ENCODE measurements at places on chromosomes 5 and 9. TPM values are rescaled to one million over a fixed set of nuclear protein-coding genes. Genes with fewer than 3 reads are reported as not detected.

DNA sequence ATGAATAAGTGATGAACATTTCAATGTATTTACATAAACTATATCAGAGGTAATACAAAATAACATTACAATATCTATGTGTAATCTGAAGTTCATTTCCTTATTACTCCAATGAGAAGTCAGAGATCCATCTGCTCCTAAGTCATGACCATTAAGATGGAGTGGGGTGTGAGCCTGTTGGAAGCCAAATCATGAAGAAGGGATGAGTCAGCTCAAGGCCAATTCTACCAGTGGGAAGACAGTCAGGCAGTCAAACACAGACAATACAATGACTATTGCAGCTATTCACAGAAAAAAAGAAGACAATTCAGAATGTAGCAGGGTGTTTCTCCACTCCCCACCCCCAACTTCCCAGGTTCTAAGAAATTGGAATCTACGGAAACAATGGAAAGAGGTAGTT lies 155.0 kb downstream of the NFIB start:
- DNase-seq, result no peak

- no peak for DNase-seq
These were observed 3.5 kb upstream of the BTF3 start for GRCh38 chr5:73494721-73495120.

GRCh38 chr9:95079461-95079860 lies 238.0 kb downstream of the FANCC start:
- DNase-seq, result no peak

GRCh38 chr9:110767559-110768063 lies 99.0 kb downstream of the MUSK start:
- DNase-seq, result no peak

GRCh38 chr5:3789519-3790193 lies 194.0 kb downstream of the IRX1 start:
- DNase-seq, result no peak

DNA sequence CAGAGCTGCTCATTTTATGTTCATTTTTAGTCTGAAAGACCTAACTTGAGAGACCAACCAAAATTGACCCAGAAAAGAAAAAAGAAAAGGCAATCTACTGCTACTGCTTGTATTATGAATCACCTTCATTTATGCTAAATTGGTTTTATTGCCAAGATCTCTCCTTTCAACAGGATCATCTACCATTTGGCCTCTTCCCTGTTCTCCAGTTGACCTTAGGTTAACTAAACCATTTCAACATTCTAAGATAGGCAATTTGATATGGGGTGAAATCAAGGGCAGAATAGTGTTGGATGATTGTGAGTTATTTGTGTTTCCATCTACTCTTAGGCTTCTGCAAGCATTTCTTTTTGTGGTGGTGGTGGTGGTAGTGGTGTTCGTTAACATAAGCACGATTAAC lies 48.3 kb upstream of the POU4F3 start:
- no peak for DNase-seq

GRCh38 chr9:129720865-129721545 lies 31.8 kb downstream of the PTGES start:
- no peak for DNase-seq

DNA sequence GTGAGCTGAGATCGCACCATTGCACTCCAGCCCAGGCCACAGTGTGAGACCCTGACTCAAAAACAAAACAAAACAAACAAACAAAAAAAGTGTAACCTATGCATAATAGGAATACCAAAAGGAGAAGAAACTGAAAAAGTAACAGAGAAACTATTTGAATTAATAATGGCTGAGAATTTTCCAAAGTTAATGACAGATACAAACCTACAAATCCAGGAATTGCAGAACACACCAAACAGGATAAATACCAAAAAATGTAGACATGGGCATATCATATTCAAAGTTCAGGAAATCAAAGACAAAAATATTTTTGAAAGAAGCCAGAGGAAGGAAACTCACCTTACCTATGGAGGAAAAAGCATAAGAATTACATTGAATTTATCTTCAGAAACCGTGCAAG lies 383.7 kb upstream of the POU5F2 start:
- DNase-seq, result no peak

- no peak for DNase-seq
These were observed 26.2 kb downstream of the WWC1 start for GRCh38 chr5:168317521-168318147.

GRCh38 chr9:137366891-137367381 lies 56.0 kb downstream of the EXD3 start:
- no peak for DNase-seq

DNA sequence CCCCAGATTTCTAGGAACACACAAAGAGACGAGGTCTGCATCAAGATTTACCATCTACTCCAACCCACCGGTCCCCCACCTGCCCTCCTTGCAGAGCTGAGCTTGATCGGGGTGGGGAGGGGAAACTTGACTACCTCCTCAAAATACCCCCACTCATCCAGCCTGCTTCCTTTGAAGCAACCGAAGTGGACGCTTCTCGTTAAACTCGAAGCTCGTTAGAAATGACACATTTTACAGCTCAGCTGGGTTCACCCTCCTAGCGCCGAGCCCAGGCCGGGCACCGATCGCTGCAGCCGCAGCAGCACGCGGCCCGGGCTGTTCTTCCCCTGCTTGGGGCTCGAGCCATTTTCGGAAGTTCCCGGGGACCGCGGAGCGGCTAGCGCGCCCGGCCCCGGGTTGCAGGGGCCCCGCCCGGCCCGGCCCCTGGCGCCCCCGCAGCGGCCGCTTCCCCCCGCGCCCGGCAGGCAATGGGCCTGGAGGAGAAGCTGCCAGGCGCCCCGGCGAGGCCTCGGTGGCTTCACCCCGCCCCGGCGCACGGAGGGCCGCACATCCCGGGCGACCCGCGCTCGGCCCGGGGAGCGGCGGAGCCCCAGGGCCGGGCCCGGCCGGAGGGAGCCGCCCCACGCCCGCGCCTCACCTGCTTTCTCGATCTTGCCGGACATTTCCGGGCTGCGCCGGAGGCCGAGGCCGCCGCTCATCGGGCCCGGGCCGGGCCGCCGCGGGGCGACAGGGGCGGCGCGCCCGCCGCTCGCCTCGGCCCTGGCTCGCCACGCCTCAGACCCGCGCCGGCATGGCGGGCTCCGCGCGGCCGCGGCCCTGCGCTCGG lies 530 bp downstream of the RAPGEF1 start:
- no peak for DNase-seq

GRCh38 chr5:133265720-133266526 lies 214.1 kb downstream of the HSPA4 start:
- no peak for DNase-seq

GRCh38 chr9:96859461-96860198 lies 5.3 kb upstream of the ZNF782 start:
- no peak for DNase-seq

- DNase-seq, result no peak
These were observed 29.5 kb upstream of the MYO10 start for GRCh38 chr5:16965581-16965980.

- DNase-seq, result no peak
These were observed 4.1 kb upstream of the RXRA start for GRCh38 chr9:134321946-134322741.

GRCh38 chr5:179008667-179009066 lies 13.5 kb upstream of the GRM6 start:
- DNase-seq, result no peak

GRCh38 chr9:135134268-135135022 lies 47.0 kb downstream of the OLFM1 start:
- no peak for DNase-seq

DNA sequence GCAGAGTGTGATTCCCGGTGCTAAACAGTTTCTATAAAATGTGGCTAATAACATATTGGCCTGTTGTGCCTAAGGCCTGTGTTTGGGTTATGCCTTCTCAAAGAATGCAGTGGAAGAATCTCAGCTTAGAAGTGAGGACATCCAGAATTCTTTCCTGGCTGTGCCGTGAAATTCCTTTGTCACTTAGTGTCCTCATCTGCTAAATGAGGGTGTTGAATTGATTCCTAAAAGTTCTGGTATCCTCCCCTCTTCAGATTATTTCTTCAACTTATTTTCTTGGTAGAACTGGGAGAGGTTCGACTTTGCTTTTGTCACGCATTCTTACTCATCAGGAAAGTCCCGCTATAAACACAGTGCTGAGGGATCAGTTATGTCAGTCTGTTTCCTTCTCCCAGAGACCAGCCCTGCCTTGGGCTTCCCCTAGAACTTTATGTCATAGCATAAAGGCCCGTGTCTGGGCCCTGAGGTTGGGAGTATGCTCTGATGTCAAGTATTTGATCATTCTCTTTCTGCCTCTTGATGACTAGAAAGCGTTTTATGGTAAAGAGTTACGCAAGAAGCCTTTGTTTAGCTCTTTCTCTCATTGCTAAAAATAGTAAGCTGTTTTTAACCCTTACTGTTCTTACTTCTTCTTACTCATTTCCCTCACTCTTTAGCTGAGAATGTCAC lies 29.5 kb downstream of the MTAP start:
- no peak for DNase-seq

DNA sequence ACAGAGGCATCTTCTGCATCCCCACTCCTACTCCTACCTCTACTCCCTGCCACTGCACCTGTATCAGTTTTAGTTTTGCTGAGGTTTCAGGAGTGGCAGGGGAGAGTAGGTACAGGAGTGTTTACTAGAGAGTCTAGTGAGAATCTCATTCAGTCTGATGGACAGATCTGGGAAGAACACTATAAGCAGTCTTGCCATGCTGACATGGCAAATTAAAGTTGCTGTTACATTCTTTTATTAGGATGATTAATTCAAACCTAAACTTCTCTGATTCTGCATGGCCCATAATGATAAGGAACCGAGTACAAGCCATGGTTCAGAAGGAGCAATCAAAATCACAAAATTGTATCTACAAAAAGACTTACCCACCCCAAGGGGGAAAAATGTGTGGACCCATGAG lies 7.4 kb downstream of the ARSK start:
- DNase-seq, result no peak

DNA sequence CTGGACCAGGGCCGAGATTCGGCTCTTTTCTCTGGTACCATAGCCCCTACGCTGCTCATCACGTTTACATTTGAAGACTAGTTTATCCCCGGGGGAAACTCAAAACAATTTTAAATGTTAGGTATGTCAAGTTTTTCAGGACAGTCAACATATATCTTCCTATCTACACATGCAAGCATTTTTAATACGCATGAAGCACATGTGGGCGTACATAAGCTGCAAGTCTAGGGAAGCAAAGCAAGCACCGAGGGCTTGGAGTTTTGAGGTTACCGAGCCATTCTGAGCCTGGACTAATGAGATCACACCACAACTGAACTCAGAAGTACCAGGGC lies 154.4 kb downstream of the AUH start:
- DNase-seq, result no peak

DNA sequence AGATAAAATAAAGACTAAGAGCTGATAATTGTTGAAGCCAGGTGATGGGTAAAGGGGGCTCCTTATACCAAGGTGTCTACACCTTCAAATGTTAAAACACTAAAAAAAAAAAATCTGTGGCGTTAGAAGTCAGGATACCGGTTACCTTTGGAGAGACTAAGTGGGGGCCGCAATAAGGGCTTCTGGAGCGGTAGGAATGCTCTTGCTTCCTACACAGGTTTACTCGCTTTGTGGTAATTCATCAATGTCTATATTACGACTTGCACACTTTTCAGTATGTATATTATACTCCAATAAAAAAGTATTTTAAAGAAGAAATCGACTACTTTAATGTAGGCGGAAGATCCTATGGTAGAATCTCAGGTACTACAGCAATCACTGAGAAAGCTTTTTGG lies 12.5 kb downstream of the MRPS27 start:
- no peak for DNase-seq

- DNase-seq, result no peak
These were observed 60.6 kb upstream of the SPINK5 start for GRCh38 chr5:148003226-148003625.

DNA sequence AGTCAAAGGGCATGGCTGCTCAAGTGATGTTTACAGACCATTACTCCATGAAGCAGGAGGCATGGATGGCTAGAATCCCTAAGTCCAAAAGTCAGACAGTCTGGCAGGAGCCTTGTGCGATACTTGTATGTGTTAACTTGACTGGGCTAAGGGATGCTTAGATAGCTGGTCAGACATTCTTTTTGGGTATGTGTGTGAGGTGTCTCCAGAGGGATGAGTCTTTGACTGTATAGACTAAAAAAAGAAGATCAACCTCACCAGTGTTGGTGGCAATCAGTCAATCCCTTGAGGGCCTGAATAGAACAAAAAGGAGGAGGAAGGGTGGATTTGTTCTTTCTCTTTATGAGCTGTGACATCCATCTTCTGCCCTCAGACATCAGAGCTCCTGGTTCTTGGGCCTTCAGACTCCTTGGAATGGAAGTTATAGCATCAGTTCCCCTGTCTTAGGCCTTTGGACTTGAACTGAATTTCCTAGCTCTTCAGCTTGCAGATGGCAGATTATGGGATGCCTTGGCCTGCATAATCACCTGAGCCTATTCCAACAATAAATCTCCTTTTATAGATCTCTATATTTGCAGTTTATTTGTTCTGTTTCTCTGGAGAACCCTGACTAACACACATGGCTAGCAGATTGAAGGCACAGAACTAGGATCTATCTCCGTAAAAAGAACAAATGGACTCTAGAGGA lies 9.7 kb upstream of the HSPB3 start:
- no peak for DNase-seq

DNA sequence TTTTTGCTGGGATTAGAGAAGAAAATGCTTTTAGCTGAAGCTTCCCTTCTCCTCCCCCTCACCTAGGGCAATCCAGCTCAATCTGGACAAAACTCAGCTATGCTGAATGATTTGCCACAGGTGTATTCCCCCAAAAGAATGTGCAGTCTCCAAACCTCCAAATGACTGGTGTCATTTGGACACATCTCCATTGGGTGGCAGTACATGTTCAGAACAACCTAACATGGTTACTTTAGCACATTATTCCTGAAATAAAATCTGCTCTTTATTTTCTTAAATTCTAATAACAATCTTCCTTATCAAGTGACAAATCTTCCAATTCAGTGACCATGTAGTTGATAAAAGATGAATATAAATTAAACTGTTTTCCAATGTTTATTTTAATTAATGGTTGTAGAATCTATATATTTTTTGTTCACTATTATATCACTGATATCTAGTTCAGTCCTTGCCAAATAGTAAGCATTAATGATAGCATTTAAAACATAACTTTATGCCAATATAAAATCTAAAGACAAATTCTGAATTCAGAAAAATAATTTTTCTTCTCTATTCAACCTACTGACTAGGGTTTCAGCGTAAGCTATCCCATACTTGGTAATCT lies 61.3 kb upstream of the MOCS2 start:
- DNase-seq, result no peak

GRCh38 chr9:134607971-134608370 lies 33.6 kb upstream of the COL5A1 start:
- DNase-seq, result no peak

- no peak for DNase-seq
These were observed 147.6 kb downstream of the AUH start for GRCh38 chr9:91214086-91214485.

The SPEF2 gene
- total RNA-seq, result 2.6 TPM

The CCDC152 gene
- total RNA-seq, result 0.48 TPM

The SIMC1 gene
- 10.7 TPM for total RNA-seq

The KLHL9 gene
- total RNA-seq, result 30.7 TPM

The ROR2 gene
- total RNA-seq, result 32.2 TPM

The LRRC19 gene
- total RNA-seq, result not detected

The OTULINL gene
- 7.8 TPM for total RNA-seq

The MTREX gene
- total RNA-seq, result 82.5 TPM

The SLCO6A1 gene
- not detected for total RNA-seq

The CFAP157 gene
- 0.24 TPM for total RNA-seq

The ADCY2 gene
- total RNA-seq, result 1.1 TPM

The EMB gene
- total RNA-seq, result 47.3 TPM

The HSPB3 gene
- not detected for total RNA-seq

The NUTM2G gene
- not detected for total RNA-seq

All from omental fat pad (tissue), 4 donors.